Activated CD4-positive, alpha-beta T cell treated with anti-CD3 and anti-CD28 coated beads for 1 hour (primary cell): ENCODE measurements at places on chromosomes 5 and 9.

DNA sequence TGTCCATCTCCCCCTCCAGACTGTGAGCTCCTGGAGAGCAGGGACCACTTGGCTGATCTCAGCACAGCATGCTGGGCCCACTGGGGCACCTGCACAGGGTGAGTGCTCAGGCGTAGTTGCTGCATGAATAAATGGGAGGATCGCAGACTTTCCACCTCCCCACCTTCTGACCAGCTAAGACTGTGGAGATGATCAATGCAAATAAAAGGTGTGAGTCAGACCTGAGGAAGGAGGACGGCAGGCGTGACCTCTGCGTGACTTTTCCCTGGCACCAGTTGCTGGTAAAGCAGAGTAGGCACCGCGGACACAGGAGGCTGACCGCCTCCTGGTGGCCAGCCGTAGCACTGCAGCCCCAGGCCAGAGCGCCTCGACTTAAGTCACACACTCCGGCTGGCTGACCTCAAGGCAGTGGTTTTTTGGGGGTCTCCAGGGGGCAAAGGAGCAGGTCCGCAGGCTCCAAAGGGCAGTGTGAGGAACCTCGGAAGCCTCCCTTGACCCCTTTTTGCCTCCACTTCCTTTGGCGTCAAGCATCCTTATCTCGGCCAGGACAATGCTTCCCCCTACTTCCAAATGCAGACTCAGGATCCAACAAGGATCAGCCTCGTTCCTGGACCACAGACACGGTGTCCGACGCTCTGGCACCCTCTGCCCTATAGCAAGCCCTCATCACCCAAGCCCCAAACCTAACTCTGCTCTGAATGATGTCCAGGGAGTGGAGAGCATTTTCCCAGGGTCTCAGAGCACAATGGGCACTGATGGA, 12.7 kb upstream of the TDRD7 start:
- peak; percentile 52 for DNase-seq

- no peak for DNase-seq
Measured at GRCh38 chr9:23630488-23630887, 195.6 kb downstream of the ELAVL2 start.

GRCh38 chr9:19725970-19726369, 62.9 kb downstream of the SLC24A2 start:
- no peak for DNase-seq

GRCh38 chr9:104794070-104794469, 30.1 kb downstream of the NIPSNAP3B start:
- no peak for DNase-seq

DNA sequence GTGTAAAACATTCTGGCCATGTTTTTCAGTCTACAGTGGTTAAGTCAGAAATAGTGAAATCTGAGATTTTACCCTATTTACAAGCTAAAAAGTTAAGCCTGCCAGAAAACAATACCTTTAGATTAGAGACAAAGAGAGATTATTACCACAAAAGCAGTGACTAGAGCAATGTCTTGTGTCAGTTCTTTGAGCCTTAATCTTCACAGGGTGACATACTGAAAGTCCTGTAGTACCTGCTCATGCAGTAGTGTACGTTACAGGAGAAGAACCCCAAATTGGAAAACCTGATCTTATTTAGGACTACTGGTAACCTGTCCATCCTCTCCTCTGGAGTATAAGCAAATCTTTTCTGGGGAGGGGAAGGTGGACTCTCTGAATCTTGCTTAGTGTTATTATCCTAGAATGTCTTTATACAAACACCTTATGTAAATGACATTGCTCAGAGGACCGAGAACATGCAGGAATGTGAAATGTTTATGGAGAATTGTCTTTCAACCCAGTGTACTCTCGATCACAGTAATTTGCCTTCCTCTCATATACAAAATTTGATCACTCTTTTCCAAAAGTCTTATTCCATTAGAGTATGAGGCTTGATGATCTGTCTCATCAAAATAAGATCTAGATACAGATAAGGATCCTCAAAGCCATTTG, 55.7 kb downstream of the ERBIN start:
- DNase-seq, result no peak

DNA sequence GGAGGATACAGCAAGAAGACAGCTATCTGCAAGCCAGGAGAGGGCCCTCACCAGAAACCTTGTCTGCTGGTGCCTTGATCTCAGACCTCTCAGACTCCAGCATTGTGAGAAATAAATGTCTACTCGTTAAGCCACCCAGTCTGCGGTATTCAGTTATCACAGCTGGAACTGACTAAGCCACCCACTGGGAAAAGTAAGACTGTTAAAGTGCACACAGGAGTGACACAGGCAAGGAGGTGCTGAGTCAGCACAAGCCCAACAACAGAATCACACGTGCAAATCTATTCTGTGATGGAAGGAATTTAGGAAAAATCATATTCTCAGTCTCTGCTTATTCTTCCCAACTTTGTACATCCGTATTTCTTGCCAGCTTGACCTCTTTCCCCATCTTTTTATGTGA, 200.0 kb downstream of the NR2F1-AS1 start:
- DNase-seq, result no peak

DNA sequence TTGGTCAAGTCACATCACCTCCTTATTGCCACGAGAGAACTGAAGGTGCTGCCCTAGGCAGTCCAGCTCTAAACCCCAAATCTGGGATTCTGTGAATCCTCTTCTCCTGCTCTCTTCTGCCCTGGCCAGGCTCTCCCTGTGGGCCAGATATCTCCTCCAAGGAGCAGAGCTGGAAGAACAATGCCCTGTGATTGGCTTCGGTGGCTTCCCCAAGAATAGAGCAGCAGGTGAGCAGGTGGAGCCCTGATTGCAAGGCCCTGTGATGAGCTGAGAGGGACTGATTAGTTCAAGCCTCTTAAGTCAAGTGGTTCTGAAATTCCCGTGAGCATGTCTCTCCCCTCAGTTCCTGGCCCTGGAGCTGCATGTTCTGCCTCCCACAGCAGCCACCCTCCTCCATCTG, 175.3 kb upstream of the BRINP1 start:
- no peak for DNase-seq

- no peak for DNase-seq
Measured at GRCh38 chr5:124623265-124623664, 123.2 kb downstream of the ZNF608 start.

DNA sequence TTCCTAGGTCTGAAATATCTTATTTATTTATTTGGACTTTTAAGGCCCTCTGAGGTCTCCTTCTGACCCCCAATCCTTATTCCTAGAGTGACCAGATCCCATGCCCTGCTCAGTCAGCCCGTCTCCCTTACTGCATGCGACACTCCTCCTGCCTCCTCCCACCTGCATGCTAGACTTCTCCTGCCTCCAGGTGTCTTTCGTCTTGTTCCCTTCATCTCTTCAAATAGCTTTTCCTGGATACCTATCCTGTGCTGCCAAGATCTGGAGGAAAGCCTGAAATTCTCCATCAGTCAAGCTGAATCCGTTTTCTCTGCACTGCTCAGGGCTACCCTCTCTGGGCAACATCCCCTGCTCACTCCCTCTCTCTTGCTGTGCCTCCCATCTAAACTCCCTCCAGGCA, 81.0 kb downstream of the PRDM6 start:
- DNase-seq, result no peak

- no peak for DNase-seq
Measured at GRCh38 chr9:35424356-35425352, 65.3 kb upstream of the RUSC2 start.

DNA sequence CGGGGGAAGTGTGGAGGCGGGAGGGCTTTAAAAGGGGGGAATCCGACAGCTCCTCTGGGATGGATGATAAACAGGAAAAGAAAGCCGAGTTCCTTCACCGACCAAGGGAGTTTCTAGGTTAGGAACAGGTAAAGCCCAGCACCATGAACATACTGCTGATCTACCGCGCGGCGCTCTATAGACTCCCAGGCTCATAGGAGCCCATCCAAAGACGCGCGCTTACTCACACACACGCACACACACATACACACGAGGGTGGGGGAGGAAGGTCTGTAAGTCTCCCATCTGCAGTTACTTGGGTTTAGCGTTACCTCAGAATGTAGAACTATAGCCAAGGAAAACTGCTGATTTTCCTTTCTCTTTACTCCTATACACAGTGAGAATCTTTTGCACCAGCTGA, 2.6 kb upstream of the GABRB2 start:
- DNase-seq, result no peak

DNA sequence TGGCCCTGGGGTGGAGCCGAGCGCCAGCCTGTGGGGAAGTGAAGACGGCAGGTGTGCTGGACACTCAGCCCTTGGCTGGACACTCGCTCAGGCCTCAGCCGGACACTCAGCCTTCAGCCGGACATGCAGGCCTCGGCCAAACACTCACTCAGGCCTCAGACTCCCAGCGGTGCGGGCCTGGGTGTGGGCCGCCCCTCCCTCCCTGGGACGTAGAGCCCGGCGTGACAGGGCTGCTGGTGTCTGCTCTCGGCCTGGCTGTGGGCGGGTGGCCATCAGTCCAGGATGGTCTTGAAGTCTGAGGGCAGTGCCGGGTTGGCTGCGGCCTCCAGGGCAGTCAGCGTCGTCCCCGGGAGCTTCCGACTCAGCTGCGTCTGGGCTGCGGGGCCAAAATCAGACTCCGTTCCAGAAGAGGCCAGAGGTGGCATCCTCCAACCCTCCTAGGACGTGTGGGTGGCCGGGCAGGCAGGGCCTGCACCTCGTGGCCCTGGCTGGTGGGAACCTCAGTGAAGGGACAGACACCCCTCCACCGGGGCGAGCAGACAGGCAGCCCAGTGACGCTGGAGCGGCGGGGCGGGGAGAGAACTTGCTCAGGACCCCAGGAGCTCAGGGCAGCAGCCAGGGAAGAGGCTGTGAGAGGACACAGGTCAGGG, 28.4 kb downstream of the SLC6A18 start:
- no peak for DNase-seq

GRCh38 chr9:6562201-6562600, 83.3 kb downstream of the GLDC start:
- no peak for DNase-seq

GRCh38 chr5:137666901-137667300, 69.0 kb downstream of the KLHL3 start:
- no peak for DNase-seq

- DNase-seq, result no peak
Measured at GRCh38 chr9:1839909-1840308, 175.2 kb upstream of the SMARCA2 start.

DNA sequence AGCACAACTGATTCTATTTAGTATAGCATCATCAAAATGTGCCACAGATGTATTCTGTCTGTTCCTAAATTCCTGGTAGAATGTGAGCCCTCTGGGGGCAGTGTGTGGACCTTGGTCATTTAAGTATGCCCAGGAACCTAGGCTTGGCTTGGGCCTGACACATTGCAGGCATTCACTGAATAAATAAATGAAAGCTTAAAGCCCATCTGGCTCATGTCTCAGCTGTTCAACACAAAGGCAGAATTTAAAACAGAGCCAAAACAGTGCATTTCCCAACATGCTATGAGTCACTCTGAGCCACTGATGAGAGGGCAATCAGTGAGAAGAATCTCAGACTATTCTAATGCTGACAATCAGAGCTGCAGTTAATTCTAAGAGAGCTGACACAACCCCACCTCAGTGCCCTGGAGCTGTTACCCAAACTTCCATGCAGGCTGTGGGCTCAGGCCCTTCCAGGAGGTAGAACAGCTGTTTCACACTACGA, 8.1 kb downstream of the FAM193B start:
- DNase-seq, result no peak

- DNase-seq, result no peak
Measured at GRCh38 chr9:126113176-126113575, 213.5 kb upstream of the MVB12B start.

DNA sequence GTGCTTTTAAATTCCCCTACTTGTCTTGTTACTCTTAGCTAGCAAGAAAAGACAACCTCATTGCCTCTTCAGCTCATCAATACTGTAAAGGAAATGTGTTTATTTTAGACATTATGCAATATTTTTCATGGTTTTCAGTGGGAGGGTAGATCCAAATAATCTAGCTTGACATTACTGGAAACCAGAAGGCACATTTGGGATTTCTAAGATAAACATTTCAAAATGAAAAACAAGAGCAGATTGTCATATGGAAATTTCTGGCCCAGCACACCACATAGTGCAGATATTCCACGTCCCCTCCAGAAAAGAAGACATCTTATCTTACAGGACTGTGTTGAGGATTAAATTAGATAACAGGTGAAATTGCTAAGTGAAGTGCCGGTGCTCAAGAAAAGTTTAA, 296.9 kb downstream of the MSX2 start:
- no peak for DNase-seq

DNA sequence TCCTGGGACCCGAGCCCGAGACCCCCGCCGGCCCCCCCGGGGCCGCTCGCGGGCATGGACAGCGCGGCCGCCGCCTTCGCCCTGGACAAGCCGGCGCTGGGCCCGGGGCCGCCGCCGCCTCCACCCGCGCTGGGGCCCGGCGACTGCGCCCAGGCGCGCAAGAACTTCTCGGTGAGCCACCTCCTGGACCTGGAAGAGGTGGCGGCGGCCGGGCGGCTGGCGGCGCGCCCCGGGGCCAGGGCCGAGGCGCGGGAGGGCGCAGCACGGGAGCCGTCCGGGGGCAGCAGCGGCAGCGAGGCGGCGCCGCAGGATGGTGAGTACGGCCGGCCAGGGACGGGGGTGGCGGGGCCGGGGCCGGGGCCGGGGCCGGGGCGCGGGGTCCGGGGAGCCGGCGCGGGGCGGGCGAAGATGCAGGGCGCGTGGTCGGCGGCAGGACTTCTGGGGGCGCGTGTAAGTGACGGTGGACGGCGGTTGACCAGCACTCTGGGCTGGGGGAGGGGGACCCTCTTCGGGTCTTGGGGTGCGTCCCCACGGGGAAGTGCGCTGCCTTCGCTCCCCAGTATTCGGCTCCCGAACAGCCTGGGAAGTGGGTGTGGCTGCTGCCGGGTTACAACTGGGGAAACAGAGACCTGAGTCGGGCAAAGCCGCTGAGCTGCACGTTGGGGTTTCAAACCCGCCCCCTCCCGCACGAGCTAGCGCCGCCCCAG, 520 bp downstream of the PRRX2 start:
- no peak for DNase-seq

DNA sequence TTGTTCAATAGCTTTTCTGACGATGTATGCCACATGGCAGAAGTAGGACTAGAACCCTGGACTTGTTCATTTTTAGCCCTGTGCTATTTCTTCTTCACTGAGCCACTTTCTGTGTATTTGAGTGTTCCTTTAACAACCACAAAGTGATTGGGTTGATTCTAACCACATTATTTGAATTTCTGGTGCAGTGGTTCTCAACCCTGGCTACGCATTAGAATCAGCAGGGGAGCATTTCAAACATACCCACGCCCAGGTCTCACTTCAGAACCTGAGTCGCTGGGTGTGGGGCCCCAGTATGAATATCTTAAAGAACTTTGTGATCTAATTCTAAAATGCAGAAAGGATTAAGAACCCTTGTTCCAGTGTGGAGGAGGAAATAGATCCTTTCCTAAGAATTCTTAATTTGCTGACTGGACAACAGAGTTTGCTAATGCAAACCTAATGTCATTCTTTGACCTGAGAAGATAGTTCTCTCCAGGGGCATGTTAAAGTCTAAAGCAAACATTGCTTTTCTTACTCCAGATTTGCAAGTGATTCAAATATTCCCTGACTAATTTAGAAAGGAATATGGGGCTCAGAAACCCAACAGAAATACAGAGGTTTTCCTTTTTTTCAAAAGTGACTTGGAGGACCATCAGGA, 75.4 kb upstream of the GDNF start:
- DNase-seq, result no peak

- DNase-seq, result no peak
Measured at GRCh38 chr9:107886826-107887225, 397.3 kb upstream of the KLF4 start.
